ENCODE measurements at places on chromosomes 16 and 17.
A peak's percentile ranks its signal among the peaks of the same experiment; 100 is the strongest.

DNA sequence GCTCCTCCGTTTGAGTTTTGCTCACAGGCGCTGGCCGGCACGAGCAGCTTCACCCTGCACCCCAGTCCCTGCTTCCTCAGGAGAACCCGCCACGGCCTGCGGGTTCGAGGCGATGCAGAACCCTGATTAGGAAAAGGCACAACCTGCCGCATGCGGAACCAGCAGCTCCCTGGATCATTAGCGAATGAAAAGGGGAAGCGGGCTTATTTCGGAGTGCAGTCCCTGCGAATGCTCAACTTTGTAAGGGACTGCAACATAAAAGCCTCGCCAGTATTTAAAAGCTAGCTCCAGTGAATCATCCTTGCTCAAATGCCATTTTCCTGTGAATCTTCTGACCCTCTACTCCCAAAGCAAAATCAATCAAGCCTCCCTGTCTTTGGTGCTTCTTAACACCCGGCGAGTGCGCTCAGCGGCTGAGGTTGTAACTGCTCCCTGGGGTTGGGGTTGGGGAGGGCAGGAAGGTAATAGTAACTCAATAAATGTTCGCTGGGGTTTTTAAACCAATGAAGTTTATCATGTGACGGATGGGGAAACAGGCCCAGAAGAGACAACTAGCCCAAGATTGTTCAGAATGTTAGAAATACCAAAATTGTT, 678 bp upstream of the AKAP10 start:
- no peak for DNase-seq

DNA sequence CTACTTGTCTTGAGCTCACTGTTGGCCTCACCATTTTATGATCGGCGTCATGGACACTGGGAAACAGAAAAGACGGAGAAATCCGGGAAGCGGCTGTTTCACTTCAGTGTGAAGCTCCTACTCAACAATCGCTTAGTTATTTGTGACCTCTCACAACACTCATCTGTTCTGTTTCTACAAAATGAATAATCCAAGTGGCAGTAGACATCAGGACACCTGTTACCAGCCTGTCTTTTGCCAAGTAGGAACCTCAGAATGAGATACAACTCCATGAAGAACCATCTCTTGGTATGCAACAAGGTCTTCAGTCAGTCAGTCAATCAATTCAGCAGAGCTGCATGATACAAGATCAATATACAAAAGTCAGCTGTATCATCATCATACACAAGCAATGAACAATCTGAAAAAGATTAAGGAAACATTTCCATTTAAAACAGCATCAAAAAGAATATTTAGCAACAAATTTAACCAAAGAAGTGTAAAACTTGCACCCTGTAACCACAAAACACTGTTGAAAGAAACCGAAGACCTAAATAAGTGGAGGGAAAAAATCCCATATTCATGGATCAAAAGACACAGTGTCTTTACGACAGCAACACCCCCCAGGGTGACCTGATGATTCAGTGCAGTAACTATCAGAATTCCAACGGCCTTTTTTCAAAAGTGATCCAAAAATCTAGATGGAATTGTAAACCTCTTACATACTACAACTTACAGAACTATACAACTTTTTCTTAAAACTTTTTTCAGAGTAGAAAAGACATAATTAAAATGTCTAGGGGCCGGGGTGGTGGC, 63.4 kb downstream of the ANKRD11 start:
- no peak for DNase-seq

- no peak for DNase-seq
Measured at GRCh38 chr17:42879596-42879985, 21.0 kb upstream of the G6PC1 start.

DNA sequence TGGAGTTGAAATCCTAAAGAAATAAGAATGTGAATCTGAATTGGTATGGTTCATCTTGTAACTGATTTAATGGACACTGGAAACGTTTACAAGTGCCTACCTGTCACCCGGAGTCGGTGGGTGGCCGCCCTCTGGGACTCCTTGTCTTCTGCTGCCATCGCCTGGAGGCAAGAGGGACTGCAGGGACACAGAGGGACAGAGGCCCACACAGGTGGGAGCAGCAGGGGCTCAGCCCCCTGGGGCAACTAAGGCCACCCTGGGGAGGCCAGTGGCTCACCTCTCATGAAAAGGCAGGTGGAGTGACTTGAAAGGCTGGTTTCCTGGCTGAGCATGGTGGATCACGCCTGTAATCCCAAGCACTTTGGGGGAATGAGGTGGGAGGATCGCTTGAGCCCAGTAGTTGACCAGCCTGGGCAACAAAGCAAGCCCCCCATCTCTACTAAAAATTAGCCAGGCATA, 23.2 kb downstream of the TMEM92 start:
- peak; percentile 91 for DNase-seq

- no peak for DNase-seq
Measured at GRCh38 chr16:84508502-84508901, 4.0 kb upstream of the MEAK7 start.

GRCh38 chr17:82838386-82839063, 1.3 kb downstream of the ZNF750 start:
- DNase-seq = no peak

DNA sequence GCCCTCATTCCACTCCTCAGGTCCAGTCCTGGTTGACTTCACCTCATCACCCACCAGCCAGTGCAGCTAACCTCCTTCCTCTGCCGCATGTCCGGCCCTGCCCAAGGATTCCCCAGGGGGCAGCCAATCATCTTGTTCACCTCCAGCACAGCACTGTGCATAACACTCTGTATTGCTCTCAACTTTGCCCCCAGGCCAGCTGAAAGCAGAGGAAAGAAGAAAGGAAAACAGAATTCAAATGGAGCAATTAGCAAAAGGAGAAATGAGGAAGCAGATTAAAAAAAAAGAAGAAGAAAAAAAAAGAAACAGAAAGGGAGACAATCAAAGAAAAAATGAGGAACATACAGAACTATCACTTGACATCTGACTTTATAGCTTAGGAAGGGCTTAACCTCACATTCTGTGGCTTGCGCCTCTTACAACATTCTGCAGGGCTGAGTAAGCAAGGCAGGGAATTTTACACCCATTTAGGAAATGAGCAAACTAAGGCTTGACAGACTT, 26.1 kb downstream of the GAS7 start:
- no peak for DNase-seq

- no peak for DNase-seq
Measured at GRCh38 chr16:51163894-51164566, 13.0 kb upstream of the SALL1 start.

- no peak for DNase-seq
Measured at GRCh38 chr16:27245276-27246172, 23.0 kb downstream of the NSMCE1 start.

DNA sequence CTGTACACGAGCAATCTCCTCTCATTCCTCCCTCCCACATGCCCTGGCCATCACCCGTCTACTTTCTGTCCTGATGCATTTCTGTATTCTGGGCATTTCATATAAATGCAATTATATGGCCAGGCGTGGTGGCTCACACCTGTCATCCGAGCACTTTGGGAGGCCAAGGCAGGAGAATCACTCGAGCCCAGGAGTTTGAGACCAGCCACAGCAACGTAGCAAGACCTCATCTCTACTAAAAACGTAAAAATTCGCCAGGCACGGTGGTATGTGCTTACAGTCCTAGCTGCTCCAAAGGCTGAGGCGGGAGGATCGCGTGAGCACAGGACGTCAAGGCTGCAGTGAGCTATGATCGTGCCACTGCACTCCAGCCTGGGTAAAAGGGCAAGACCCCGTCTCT, 4.8 kb downstream of the MEAK7 start:
- no peak for DNase-seq

- no peak for DNase-seq
Measured at GRCh38 chr17:77590951-77591735, 367.4 kb upstream of the TNRC6C start.

DNA sequence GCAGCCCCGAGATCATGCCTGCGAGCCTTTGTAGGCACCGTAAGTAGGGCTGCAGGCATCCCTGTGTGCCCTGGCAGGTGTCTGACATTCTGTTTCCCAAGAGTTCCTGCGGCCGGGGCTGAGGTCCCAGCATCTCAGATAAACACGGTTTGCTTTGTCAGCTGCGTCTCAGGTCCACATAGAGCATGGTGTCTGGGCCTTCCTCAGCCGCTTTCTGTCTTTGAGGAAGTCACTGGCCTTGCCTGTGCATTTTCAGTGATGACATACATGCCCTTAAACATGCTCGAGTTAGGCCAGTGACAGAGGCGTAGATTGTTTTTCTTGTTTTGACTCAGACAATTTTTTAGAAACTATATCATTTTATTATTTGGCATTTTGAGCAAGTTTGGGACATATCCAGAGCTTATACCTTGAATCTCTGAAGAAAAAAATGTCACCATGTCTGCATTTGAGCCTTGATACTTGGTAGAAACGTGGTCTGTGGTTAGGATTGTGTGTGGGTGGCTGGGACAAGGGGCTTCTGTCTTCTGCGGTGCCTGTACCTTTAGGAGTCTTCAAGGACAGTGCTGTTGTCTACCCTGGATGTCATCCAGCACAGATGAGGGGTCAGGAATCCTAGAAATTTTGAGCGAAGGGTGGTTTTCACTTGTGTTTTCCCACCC, 105.8 kb downstream of the SNX29 start:
- DNase-seq = no peak

- no peak for DNase-seq
Measured at GRCh38 chr17:45906237-45906636, 11.9 kb downstream of the MAPT start.

DNA sequence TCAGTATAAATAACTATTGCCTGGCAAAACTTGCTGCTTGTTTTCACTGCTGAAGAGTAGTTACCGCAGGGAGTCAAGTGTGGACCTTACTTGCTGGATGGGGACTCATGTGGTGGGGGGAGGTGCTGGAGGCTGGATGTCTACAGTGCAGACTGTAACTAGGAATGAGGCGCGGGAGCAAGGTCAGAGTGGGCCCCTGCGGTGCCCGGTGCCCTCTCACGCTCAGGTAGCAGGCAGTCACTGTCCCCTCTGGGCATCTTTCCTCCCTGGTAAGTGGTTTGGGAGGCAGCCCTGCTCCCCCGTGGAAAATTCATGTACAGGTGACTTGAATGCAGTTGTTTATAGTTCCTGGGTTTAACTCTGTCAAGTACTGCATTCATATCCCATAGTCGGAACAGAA, 4.6 kb downstream of the EMC8 start:
- no peak for DNase-seq

- peak; percentile 48 for DNase-seq
Measured at GRCh38 chr17:65055708-65056638, 567 bp downstream of the GNA13 start.

GRCh38 chr16:29307598-29308507, 98.7 kb downstream of the NPIPB11 start:
- DNase-seq = no peak

GRCh38 chr16:89949121-89949742, 677 bp downstream of the DEF8 start:
- no peak for DNase-seq

DNA sequence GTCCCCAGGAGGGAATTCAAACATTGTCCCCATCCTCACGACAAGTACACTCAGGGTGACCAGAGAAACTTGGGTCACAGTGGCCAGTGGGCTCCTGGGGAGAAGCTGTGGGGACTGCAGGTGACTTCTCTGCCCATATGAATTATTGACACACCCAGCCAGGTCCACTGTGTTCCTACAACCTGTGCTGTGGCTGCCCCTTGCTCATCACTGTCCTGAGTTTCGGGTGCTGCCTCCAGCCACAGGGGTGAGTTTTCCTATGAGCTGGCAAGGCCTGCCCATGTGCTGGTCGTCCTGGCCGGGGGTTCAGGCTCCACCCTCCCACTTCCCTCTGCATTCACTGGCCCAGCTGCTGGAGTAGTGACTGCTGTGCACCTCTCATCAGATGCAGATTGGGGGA, 59.0 kb upstream of the RBFOX3 start:
- DNase-seq = no peak

DNA sequence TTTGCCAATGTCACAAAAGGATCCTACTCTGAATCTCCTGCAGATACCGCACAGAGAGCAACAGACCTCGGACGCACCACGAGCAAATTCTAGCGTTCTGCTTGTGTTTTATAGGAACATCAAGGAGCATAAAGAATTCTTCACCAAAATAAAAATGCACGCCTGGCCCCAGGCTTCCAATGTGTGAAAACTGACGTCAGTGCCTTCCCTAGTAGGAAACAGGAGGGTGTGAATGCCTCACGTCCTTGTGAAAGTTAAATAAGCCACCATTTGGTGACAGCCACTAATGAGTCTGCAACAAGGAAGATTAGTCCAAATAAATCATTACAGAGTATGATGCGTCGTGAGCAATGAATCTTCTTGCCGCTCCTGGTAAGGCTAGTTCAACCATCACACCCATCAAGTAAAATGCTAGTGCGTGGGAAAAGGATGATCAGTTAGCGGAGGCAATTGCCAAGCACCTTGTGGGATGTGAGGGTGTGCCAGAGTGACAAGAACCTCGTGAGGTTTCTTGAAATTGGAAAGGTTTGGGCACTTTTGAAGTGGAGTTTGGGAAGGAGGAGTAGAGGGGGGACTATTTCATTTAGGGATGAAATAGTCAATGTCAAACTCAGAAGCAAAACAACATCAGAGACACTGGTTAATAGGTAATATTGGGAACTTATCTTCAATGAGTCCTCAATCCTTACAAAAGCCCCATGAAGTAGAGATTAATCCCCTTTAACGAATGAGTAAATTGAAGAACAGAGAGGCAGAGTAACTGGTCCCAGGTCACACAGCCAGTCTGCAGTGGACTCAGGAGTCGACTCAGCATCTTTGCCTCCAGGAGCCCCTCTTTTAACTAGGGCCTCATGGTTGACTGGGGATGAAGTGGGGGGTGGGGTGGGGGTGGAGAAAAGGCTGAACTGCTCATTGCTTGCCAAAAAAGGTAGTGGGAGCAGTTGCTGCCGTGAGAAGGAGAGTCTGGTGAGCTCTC, 238.8 kb downstream of the SLC39A11 start:
- DNase-seq = no peak

GRCh38 chr17:38908676-38909181, 16.7 kb upstream of the LASP1NB start:
- peak; percentile 16 for DNase-seq

DNA sequence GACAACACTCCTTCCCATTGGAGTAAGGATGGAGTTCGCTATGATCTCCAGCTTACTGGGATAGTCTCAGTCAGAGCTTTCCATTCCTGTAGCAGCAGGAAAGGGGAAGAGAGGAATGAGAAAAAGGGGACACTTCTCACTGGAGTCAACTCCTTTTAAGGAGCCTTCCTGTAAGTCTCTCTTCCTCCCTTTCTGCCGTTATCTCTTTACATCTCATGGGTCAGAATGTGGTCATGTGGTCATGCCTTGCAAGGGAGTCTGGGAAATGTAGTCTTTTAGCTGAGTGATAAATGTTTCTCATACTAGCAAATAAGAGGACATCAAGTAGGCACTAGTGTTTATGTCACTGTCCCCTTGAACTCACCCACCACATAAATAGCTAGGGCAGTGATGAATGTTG, 227.3 kb downstream of the HAPSTR1 start:
- DNase-seq = no peak

- no peak for DNase-seq
Measured at GRCh38 chr17:74521701-74522201, 9.5 kb downstream of the CD300LB start.

- no peak for DNase-seq
Measured at GRCh38 chr17:7977039-7977438, 25.4 kb upstream of the GUCY2D start.

GRCh38 chr17:8739097-8739496, 5.5 kb downstream of the CCDC42 start:
- peak; percentile 80 for DNase-seq

- no peak for DNase-seq
Measured at GRCh38 chr17:19239544-19239943, 2.4 kb downstream of the EPN2 start.
